ENCODE measurements at places on chromosomes 2 and 18.

- no peak for DNase-seq
Observed at GRCh38 chr2:120294008-120294340, 41.3 kb downstream of the RALB start.

- no peak for DNase-seq
Observed at GRCh38 chr18:36950960-36951359, 122.0 kb downstream of the KIAA1328 start.

- DNase-seq = no peak
Observed at GRCh38 chr18:78526923-78527711, 452.5 kb upstream of the SALL3 start.

DNA sequence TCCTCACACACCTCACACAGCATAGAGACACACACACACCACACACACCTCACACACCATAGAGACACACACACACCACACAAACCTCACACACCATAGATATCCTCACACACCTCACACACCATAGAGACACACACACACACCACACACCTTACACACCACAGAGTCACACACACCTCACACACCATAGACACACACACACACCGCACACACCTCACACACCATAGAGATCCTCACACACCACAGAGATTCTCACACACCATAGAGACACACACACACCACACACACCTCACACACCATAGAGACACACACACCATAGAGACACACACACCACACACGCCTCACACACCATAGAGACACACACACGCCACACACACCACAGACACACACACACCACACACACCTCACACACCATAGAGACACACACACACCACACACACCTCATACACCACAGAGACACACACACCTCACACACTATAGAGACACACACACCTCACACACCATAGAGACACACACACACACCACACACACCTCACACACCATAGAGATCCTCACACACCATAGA, 270.6 kb downstream of the CYRIA start:
- no peak for DNase-seq

DNA sequence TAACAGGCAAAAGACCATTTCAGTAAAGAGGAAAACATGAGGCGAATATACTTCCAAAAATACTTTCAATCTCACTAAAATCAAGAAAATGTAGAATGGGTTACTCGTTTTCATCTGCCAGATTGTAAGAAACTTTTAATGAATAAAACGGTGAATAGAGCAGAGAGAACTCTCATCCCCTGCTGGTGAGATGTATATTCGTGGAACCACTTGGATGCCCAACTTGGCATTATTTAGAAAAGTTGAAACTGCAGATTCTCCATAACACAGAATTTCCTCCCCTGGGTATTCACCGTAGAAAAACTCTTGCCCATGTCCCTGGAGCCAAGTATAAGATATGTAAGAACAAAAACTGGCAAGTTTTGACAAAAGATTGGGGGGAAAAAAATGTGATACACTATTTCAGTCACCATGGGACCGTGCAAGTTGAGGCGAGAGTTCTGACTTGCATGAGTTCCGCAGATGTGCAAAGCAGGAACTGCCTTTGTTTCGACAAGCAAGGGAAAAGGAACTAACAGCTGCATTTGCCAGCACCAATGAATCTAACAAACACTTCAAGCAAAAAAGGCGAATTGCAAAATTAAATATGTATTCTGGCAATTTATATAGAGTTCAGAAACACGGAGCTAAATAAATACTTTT, 14.8 kb downstream of the TIMM21 start:
- DNase-seq = no peak

DNA sequence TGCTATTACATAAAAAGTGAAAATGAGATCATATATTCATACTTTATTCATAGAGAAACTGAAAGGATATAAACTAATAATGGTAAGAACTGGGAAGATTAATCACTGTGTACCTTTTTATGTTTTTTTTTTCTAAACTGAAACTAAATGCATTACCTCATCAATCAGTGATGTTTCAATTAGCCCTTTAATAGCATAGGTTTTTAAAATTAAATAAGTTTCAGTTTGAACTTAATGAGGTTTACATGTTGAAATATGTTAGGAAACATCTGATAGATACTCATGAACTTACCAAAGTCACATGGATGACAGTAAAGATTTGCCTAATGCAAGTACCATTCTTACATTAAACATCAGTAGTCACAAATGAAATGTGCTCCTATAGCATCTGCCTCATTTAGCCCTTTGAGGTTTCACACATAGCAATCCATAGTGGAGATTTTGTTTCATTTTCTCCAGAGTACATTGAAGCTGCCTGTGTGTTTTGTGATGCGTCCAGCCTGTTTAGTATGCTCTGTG, 8.9 kb downstream of the MAPRE2 start:
- no peak for DNase-seq

DNA sequence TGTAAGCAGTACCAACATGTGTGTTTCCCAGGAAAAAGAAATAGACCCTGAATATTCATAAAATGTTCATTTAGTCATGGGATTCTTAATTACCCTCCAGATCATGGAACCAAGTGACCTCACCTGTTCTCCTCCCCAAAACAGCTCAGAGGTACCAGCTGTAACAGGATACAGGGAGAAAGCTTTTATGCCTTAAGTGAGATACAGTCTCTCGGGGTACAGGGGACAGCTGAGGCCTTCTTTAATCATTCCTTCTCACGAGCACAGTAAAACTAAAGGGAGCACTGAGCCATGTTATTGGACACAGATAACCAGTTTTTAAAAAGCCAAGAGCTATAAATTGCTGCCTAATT, 16.6 kb downstream of the EPHA4 start:
- no peak for DNase-seq

- no peak for DNase-seq
Observed at GRCh38 chr18:43875511-43875910, 598.2 kb upstream of the SYT4 start.

GRCh38 chr2:240519396-240520129, 38.2 kb downstream of the ANKMY1 start:
- DNase-seq = peak; percentile 2

GRCh38 chr2:45616658-45617411, 5.8 kb upstream of the SRBD1 start:
- no peak for DNase-seq

- DNase-seq = no peak
Observed at GRCh38 chr2:221675201-221675908, 103.3 kb upstream of the EPHA4 start.

DNA sequence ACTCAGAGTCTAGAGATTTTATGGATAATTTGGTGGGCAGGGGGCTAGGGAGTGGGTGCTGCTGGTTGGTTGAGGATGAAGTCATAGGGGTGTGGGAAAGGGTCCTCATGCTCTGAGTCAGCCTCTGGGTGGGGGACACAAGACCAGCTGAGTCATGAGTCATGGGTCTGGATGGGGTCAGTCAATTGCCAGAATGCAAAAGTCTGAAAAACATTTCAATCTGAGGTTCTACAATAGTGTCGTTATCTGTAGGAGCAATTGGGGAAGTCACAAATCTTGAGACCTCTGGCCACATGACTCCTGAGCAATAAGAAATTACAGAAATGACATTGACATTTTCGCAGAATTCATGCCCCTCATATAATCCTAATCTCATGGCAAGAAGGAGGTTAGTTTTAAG, 15.1 kb downstream of the NMS start:
- no peak for DNase-seq

DNA sequence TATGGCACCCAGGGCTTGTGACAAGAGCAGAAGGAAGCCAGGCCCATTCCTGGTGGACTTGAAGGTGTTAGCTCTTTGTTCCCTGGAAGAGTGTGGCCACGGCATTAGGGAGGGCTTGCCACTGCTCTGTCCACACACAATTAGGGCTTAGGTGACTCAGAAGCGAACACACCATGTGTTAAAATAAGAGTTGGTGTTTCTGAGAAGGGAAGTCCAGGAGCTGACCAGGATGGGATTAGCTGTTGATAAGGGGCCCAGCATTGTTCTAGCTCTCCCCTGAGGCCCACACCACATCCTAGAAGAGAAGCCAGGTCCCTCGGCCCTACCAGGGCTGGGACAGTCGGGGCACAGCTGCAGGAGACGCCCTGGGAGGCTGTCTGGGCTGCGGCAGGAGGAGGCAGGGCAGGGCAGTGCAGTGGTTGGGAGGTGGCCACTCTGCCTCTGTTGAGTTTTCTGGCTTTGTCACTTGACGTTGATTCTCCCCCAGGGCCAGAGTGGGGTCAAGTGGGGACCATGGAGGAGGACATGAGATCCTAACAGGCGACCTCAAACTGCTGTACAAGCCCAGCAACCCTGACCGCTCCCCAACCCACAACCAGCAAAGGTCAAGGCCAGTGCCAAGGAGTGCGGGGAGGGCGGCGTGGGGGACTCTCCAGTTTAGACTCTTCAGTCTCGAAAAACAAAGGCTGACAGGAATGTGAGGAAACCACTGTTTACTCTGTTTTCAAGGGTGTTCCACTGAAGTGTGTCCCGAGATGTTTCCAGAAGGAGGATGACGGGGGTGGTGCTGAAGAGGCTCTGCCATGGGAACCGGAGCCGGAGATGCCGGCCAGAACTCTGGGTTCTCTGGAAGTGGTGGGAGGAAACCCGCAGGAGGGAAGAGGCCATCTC, 16.8 kb downstream of the GNLY start:
- DNase-seq = no peak

GRCh38 chr2:223918671-223919134, 26.4 kb downstream of the WDFY1 start:
- no peak for DNase-seq

GRCh38 chr18:39329496-39330275, 1764.1 kb upstream of the CELF4 start:
- DNase-seq = no peak

DNA sequence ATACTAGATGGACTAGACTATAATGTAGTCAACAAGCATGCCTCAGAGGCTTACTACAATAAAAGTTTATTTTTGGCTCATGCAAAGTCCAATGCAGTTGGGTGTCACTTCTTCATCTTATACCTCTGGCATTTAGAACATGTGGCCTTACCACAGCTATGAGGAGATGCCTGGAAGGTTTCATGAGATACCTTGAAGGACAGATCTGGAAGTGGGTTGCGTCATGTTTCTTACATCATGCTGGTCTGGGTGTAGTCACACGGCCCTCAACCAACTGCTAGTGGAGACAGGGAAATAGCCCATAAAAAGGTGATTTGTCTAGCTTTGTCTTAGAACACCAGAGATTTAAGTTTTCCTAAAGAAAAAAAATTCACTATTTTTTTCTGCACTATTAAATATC, 91.7 kb upstream of the MMADHC start:
- no peak for DNase-seq

- DNase-seq = no peak
Observed at GRCh38 chr2:2569306-2569705, 238.2 kb upstream of the MYT1L start.

DNA sequence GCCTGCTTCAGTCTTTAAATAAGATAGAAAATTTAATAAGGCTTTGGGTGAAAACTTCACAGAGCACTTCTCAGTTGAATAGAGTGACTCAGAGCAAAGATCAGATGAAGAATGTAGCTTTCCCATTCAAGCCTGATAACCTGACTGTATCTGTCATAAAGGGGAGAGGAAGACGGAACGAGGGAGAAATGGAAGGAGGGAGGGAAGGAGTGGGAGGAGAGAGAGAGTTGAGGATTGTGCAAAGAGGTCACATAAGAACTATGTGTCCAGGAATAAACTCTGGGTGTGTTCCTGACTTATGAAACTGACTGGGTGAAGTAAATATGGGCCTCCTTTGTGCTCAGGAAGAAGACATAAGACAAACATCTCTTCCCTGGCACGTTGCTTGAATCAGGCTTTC, 385.5 kb downstream of the LPIN1 start:
- DNase-seq = no peak

DNA sequence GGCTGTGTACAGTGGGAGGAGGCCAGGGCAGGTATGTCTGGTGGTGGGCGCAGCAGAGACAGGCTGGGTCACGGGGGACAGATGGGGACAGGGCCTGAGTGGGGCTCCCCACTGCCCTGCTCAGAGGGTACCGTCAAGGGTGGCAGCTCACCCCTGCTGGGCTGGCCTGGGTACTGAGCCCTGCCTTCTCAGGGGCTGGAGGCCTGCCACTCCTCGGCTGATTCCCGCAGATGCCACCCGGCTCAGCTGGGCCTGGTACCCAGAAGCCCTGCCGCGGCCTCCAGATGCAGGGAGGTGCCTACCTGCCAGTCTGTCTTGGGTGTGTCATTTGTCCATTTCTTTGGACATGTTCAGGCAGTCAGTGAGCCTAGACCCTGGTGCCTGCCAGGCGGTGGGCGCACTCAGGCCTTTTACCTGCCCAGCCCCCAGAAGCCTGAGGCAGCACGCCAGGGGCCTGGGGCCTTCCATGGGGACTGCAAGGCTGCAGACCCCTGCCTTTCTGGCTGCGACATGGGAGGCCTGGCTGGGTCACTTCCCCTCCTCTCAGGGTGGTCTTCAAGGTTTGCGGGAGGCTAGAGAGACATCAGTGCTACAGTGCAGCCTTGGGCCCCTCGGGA, 3.3 kb downstream of the SNORC start:
- DNase-seq = no peak

DNA sequence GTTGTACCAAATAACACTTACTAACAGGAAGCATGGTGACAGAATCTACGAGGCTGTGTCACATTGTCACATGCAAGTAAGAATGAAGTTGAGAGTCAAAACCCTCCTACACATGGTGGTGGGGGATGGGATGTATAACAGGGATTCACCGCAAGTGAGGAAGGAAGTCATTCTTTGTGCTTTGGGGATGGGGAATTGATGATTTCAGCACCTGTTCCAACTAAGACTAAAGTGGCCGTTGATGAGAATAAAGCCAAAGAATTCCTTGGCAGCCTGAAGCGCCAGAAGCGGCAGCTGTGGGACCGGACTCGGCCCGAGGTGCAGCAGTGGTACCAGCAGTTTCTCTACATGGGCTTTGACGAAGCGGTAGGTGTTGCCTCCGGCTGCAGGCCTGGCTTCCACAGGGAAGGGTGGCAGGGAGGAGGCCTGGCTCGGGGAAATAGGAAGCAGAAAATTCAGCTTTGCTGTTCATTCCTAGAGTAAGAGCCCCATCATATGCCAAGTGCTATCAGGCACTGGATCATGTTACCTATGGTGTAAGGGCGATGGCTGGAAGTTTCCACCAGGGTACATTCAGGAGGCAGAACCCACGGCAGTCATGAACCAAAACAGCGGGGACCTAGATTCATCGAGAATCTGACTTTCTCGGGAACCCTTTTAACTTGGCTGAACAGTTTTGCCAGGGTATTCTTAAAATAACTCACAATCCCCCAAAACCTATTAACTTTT, 120.3 kb downstream of the UXS1 start:
- no peak for DNase-seq

- no peak for DNase-seq
Observed at GRCh38 chr18:63140997-63141777, 178.4 kb downstream of the BCL2 start.
